Stimulated activated CD8-positive, alpha-beta memory T cell treated with anti-CD3 and anti-CD28 coated beads, Interleukin-15, amount 100 ng/mL, for 4 hours (primary cell): ENCODE measurements at places on chromosomes 5 and 9.

DNA sequence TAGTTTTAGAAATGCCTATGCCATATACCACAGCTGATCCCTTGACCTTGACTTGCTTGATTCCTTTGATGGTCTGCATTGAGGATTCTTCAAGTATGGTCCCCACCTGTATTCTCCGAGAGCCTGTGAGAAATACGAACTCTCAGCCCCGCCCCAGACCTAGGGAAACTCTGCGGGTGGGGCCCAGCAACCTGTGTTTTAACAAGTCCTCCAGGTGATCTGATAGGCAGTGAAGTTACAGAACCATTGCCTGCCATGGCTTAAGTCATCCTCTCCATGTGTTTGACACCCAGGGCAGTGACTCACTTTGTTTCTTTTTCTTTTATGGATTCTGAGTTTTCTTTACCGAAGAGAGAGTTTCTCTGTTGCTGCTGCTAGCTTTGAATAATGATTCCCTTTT lies 18.5 kb downstream of the FRMPD1 start:
- no peak for DNase-seq

DNA sequence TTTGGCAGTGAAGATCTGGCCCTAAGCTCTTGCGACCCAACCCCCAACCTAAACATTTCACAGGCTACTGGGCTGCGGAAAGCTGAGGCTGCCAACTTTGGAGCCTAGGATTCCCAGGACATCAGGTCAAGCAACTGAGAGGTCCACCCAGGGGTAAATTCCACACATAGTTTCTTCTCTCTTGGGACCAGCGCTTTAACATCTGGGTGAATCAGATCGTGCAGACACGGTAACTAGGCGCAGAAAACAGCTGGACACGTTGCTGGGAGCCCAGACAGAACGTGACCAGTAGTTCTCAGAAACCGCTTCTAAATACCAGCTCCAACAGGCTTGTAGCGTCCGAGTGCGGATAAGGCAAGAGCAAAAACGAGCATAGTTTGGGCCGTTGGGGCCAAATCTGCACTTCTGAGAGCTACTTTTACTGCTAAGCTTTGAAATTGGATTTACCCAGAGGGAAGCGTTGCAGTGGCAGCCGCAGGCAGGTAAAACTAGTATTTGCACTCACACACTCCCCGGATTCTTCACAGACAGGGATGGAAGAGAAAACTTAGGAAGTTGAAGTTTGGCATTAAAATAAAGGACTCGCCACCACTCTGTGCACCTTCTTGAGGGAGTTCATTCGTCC lies 11.8 kb downstream of the ITGA1 start:
- no peak for DNase-seq

DNA sequence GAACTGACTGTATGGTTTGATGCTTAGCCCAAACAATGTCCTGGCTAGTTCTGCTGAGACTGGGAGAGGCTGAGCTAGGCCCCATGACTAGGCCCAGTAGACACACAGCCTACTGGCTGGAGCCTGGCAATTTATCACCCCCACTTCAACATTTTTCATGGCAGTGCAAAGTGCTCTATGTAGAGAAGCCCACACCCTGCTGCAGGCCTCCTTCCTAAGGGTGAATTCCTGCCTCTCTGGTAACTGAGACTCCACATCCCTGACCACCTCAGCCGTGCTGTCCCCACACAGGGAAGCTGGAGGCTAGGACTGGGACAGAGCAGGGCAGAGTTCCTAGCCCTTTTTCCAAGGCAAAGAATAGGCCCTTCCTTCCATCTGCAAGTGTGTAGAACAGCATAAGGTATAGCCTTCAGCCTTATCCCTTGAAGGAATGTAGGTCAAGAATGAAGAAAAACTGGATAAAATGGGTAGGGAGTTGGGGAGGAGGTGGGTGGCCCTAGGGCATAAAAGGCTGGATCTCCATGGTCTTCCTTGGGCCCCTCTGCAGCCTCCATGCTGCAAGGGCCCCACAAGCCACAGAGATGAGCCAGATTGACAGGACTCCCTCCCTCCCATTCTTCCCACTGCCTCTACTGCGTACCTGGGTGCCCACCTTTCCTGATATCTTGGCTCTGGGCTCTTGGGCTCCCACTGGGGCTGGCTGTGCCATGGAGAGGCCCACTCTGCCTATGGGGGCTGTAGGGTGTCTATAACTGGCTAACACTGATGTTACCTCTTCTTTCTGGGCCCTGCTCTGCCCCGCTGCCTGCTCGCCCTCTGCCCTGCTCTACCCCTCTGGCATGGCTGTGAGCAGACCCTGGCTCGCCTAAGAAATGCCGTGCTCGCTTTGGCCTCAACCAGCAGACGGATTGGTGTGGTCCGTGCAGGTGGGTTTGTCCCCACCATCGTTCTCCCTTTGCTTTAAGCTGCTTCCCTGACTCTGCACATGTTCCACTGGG lies 29.8 kb downstream of the TCF7 start:
- no peak for DNase-seq

GRCh38 chr5:54837093-54837492 lies 148.3 kb downstream of the ESM1 start:
- DNase-seq: no peak

DNA sequence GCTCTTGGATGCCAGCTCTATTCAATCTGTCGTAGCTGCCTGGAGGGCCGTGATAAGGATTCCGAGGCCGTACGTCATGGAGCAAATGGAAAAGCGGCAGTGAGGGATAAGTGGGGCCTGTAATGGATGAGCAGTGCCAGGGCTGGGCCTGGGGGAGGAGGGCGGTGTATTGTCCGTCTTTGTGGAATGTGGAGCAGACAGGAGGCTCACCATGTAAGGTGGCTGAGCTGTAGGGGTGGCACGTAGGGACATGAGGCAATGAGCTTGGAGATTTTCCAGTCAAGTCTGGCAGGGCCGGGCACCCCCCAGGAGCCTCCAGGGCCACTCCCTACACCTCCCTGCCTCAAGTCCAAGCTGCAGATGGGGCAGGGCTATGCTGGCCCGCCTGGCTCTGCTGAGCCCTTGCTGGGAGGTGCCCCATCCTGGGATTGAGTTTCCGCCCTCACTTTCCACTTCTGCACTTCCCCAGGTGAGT lies 29.2 kb downstream of the NCS1 start:
- no peak for DNase-seq
